ENCODE measurements at places on chromosomes 11 and 22. TPM values are rescaled to one million over a fixed set of nuclear protein-coding genes. Genes with fewer than 3 reads are reported as not detected.

ARHGEF12 gene
- polyA plus RNA-seq, result 14.8 TPM

MB gene
- not detected for polyA plus RNA-seq

CSNK2A3 gene
- polyA plus RNA-seq, result 1.0 TPM

SEPTIN3 gene
- polyA plus RNA-seq, result 0.05 TPM

MUC6 gene
- not detected for polyA plus RNA-seq

GRCh38 chr22:42844756-42845155, 12.3 kb downstream of the ARFGAP3 start:
- no peak for DNase-seq

GRCh38 chr11:44537679-44538078, 27.8 kb upstream of the CD82 start:
- DNase-seq, result no peak

GRCh38 chr22:28341001-28341400, 338.6 kb downstream of the TTC28 start:
- DNase-seq, result no peak

- no peak for DNase-seq
Observed at GRCh38 chr22:20131859-20132685, 468 bp downstream of the ZDHHC8 start.

GRCh38 chr22:43333978-43334377, 9.2 kb downstream of the SCUBE1 start:
- DNase-seq, result no peak

DNA sequence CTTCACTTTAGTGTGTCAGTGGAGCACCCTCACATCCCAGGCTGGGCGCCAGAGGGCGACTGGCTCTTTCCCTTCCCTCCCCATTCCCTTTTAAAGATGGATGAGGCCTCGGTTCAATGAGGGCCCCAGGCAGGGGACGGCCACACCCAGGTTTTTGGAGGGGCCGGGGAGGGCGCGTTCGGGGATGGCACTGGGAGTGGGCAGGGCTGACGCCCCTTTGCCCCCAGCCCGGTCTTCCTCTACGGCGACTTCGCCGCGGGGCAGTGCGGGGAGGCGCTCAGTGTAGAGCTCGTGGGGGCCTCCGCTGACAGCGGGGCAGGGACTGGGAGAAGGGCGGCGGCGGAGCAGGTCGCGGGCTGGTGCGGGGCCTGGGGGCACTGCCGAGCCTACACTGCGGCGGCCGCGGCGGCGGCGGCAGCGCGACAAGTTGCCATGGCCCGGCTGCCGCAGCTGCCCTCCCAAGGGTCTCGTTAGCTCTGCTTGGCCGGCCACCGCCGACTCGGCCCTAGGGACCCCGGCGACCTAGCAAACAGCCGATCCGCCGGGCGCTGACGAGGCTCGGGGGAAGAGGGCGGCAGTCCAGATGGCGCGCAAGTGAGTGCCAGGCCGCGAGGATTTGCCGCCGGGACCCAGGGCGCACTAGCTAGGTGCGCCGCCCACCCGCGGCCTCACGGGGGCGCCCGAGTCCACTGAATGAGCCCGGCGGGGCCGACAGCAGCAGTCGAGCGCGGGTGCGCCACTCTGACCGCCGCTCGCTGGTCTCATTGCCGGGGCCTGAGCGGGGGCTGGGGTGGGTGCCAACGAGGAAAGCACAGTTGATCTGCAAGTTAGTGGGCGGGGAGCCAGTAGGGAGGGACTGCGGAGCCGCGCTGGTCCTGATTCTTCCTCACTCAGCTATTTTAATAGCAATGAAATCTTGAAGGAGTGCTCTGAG, 92.7 kb downstream of the RRM1 start:
- no peak for DNase-seq

DNA sequence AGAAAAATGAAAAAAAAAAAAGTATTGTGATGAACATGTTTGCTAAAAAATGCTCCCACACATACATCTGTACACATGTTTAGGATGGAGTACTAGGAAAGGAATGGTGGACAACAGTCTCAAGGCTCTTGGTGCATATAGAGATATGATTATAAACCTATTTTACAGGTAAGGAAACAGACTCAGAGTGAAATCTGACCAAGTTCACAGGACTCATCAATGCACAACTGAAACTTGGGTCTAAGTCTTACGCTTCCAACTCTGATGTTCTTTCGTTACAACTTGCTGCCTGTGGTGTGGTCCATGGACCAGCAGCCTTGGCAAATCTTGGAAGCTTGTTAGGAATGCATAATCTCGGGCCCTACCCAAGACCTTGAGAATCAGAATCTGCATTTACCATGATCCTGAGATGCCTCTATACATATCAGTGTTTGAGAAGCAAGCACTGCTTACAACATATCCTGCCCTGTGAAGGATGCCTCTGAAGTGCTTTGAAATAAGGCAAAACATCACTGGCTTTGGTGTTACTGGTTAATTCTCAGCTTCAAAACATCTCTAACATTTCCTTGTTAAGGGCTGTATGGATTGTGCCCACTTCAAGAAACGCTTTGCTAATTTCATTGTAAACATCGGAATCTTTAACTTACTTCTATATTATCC, 39.9 kb upstream of the NUP160 start:
- DNase-seq, result no peak

- no peak for DNase-seq
Observed at GRCh38 chr11:95455228-95455970, 224.4 kb upstream of the SESN3 start.

GRCh38 chr11:131064373-131064991, 148.2 kb upstream of the SNX19 start:
- peak; percentile 5 for DNase-seq

DNA sequence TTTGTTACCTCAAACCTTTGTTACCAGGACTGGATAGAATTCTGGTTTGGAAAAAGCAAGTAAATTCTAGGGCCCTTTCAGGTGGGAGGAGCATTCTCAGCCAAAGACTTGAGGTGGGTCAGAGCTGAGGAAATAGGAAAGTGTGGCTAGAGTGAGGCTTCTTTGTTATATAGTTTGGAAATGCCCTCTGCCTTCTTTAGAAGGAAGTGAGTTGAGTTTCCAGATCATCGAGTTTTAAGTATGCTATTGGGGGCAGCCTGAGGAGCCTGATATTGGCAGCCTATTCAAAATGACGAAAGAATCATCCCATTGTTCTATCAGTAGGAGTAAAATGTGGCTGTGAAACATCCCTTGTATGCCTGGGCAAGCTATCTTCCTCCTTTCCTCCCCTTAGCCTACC, 134.1 kb downstream of the ARHGAP42 start:
- no peak for DNase-seq

GRCh38 chr11:112271242-112271641, 10.6 kb upstream of the PLET1 start:
- no peak for DNase-seq
